ENCODE measurements at places on chromosomes 7 and 10.

DNA sequence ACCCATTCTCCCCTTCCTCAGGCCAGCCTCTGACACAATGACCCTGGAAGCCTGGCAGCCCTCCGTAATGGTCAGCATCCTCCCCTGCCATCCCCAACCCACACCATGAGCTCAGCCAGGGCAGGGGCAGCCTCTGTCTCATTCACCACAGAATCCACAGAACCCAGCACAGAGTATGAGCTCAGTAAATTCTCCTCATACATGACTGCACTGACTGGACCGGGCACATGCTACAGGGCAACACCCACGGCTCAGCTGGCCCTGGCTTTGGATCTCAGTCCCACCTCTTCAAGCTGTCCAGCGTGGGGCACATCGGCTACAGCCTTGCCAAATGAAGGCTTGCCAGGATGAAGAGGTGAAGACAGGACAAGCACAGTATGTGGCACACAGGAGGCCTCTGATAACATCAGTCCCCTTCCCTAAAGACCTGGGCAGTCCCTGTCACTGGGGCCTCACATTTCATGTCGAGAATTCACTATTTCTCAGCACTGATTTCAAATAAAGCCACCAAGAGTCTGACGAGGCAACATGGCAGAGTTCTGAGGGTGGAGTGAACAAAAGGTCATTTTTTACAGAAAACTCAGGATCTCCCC is 7.9 kb downstream of the GPRIN2 start:
- DNase-seq: no peak

DNA sequence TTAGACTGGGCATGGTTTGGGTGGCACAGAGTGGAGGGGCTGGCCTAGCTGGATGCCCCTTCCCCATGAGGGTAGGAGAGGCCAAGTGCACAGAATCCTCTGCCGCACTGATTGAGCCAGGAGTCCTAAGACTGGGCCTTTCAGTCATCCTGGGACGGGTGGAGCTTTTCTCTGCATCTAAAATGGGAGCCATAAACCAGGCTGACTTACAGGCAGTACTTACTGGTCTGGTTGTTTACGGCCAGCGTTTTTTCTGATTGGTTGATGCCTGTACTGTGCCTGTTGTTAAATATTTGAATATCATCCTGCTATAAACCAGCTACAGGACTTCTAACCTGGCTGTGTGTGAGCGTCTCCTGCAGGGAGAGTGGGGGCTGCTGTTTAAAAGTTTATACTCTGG is 107.8 kb downstream of the CDH23 start:
- no peak for DNase-seq

GRCh38 chr7:102273749-102274712 is 12.6 kb upstream of the SH2B2 start:
- DNase-seq: no peak

DNA sequence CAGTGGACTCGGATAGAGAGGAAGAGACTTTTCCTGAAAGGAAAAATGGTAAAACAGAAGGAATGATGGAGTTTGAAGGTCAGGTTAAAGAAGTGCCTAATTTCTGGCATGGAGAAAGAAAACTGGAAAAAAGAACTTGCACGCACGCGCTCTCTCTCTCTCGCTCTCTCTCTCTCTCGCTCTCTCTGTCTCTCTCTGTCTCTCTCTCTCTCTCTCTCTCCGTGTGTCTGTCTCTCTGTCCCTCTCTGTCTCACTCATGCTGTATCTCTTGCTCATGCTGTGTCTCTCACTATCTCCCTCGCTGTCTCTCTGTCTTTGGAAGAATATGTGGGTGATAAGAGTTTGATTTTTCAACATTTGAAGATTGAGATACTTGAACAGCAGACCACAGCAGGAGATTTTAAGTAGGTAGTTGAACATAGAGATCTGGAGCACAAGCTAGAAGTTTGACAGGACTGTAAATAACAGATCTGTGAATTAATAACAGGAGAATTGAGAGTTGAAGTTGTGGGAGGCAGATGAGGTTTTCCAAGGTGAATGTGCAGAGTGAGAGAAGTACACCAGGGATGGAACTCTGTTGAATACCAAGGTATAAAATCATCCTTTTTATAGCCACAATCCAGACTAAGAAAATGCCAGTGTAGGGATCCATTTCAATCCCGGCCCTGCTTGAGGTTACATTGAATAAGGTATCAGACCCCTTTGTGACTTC is 33.1 kb downstream of the ADD3 start:
- DNase-seq: no peak

DNA sequence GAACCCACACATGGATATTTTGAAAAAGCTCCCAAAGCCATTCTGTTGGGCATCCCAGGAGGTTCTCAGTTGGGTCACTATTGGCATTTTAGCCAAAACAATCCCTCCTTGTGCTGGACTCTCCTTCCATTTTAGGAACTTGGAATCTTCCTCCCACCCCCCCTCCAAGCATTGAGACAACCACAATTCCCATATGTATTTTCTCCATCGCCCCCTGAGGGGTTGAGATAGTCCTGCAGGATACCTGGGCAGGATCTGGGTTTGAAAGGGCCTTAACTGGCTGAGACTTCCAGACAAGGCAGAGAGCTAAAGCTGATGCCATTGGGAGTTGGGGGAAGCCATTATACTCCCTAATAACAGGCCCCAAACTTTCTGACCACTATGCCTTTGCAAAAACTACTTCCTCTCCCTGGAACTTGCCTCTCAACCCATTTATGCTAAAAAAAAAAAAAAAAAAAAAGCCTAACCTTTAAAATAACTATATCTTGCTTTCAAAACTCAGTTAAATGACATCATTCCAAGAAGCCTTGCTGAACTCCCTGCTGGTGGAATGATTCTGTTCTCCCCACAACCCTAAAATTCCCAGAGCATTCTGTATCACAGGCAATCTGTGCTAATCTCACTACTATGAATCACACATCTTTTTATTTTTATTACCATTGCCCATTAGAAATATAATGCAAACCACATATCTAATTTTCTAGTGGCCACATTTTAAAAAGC is 77.5 kb upstream of the PDE1C start:
- no peak for DNase-seq

- no peak for DNase-seq
Measured at GRCh38 chr10:88417387-88418030, 165.6 kb downstream of the RNLS start.

DNA sequence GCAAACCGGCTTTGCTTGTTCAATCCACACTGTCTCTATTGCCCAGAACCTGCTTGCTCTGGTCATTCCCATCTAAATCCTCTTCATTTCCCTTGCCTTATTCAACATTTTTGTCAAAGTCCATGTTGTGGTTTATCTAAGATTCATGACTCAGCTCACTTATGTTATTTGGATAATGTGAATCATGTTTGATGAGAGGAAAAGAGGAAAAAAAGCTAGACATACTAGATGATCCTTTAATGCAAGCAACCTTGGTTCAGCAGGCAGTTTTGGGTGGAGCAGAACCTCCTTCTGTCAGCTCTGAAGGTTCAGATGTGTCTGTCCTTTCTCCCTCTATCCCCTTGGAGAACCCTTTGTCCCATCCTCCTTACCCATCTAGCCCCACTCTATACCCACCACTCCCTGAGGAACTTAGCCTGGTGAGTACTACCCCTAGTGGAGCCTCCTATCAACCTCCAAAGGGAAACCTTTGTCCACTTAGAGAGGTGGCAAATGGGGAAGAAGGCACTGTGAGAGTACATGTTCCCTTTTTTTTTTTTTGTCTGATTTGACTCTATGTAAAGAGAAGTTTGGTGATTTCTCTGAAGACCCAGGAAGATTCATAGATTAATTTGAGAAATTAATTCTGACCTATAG is 2.1 kb upstream of the SAMD9L start:
- DNase-seq: no peak

DNA sequence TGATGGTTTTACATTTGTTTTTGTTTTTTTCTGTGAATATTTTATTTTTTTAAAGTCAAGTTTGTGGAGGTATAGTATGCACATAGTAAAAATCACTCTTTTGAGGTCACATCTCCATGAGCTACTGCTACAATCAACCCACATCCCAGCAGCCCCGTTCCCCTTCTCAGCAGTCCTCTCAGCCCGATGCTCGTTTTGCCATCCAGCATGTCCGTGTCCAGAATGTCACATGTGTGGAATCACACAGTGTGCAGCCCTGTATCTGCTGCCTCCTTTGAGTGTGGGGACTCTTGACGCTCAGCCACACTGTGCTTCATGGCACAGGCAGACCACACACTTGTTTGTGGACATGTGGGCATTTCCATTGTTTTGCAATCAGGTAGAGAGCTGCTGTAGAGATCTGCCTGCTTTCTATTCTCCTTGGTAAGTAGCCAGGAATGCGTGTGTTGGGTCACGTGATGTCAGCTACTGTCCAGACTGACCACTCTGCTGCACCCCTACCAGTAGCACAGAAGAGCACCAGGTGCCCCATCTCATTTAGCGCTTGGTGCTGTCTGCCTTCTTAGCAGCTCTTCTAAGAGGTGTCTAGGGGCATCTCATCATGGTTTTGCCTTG is 71.6 kb upstream of the CAMK2B start:
- no peak for DNase-seq

DNA sequence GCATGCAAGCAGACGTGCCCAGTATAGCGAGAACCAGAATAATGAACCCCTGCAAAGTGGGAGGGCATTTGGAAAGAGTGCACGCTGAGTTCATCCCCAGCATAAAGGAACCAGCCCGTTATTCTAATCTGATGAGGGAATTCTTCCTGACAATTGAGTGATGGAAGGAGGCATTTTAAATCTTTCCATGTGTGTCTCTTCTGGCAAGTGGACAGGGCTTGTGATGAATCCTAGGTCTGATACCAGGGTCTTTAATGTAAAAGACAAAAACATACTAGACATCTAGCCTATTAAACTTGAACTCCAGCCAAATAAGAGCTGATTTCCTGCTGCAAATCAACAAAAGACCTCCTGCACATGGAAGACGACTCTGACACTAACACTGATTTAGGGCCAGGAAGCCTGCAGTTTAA is 301.2 kb downstream of the DPP6 start:
- DNase-seq: no peak

- DNase-seq: no peak
Measured at GRCh38 chr7:55343860-55344606, 21.1 kb upstream of the LANCL2 start.

GRCh38 chr7:85596827-85597226 is 410.0 kb upstream of the SEMA3D start:
- DNase-seq: no peak

- peak; percentile 61 for DNase-seq
Measured at GRCh38 chr10:61902445-61903220, 1.1 kb downstream of the ARID5B start.

DNA sequence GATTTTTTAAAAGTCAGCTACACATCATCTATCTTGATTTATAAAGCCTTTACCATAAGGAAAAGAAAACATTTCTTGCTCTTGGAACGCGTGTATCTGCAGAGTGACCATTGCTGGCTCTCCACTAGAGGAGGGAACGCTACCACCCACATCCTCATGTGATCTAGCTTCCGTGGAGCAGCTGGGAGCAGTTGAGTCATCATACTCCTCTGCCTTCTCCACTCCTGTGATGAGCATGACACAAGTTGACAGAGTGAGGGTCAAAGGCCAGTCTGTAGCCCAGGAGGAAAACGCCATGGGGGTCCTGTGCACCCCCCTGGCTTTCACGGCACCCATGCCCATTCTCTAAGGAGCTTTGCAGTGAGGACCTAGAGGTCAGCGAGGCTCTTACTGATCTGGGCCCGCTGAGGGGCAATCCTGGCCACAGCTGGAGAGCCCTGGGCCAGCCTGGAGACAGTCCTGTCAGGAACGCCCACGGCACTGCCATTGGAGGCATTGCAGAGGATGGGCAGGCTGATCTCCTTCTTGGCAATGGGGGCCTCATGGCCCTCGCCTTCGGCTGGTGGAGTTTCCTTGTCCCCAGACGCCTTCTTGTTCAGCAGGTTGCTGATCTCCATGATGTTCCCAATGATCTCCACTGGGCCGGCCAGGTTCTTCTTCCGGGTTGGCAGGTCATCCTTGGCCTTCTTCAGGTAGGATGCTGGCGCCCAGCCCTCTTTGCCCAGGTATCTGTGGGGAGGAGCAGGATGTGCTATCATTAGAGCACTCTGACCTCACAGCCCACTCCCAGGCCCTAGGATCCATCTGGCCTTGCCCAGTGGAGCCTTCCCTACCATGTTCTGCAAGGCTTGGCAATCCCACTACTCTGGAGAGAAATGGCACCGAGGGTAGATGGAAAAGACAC is 119.2 kb downstream of the NEURL1 start:
- DNase-seq: no peak

GRCh38 chr10:95783741-95784140 is 27.8 kb downstream of the ENTPD1 start:
- no peak for DNase-seq

DNA sequence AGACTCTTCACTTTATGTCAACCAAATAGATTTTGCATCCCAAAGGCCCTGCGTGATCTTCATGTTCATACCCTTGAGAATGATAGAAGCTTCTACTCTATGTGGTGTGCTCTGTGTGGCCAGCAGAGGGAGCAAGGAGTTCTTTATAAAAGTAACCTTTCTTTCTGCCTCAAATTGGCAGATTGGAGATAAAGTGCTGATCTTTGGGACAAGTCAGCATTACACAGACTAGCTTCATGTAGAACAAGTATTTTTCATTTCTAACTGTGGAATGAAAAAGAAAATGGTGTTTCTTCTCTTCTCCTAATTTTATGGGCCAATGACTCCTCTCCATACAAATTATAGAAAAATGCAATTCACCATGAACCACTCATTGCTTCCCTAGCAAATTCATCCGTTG is 1214.1 kb downstream of the SORCS1 start:
- DNase-seq: peak; percentile 30

- peak; percentile 35 for DNase-seq
Measured at GRCh38 chr10:51960494-51960895, 261.1 kb upstream of the CSTF2T start.

DNA sequence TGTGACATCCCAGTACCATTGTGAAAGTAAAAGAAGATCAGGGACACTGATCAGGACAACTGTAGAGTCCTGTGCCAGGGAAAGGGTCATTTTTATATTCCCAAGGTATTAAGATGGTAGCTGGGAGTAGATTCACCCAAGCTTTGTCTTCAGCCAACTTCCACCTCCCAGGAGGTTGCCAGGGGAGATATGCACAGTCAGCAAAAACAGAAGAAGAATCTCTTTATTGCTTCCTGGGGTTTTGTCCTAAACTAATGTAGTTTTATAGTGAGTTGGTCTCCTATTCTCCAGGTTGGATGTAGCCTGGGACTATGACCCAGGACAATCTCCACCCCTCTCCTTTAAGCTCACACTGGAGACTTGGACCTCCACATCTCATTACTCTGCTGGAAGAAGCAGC is 139.2 kb downstream of the RAMP3 start:
- no peak for DNase-seq

DNA sequence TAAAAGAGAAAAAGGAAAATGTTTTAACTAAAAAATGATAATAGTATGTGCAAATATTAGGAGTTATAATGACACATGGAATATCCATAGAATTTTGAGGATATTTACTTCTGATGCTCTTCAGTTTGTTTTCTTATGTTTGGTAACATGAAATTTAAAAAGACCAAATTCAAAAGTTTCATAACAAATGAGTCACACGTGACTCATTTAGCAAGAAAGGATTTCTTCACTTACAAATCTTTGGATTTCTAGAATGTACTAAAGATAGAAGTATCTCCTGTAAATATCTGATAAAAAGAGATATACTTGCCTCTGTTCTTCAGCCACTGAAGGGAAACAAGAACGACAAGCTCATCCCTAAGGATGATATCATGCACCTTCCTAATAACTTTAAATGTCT is 774.5 kb upstream of the LRRTM3 start:
- no peak for DNase-seq

All from GM20000 (cell line).